IMR-90 (cell line): ENCODE measurements at places on chromosomes 11 and 22. TPM values are rescaled to one million over a fixed set of nuclear protein-coding genes. Genes with fewer than 3 reads are reported as not detected.

PSMA1 gene
- 159 and 179 TPM in 2 replicates for polyA plus RNA-seq

BIK gene
- polyA plus RNA-seq: 0.19 TPM in 1 of 2 replicates, not detected in the other

CHRM1 gene
- polyA plus RNA-seq: not detected in 2 replicates

INPPL1 gene
- polyA plus RNA-seq: 105 and 120 TPM in 2 replicates

UNC93B1 gene
- polyA plus RNA-seq: 18.8 and 19.2 TPM in 2 replicates
